ENCODE measurements at places on chromosomes 1 and 21.

GRCh38 chr1:205421798-205422197 is at the start of gene LEMD1:
Gene LEMD1 (minus strand): TSS chr1:205422056. CDS start chr1:205420536, 1,520 bp downstream.
- no peak for DNase-seq

- DNase-seq: no peak
Observed at GRCh38 chr1:234970401-234970730, 158.3 kb downstream of the TOMM20 start.

- DNase-seq: no peak
Observed at GRCh38 chr1:207923121-207923520, 12.2 kb upstream of the CD34 start.

DNA sequence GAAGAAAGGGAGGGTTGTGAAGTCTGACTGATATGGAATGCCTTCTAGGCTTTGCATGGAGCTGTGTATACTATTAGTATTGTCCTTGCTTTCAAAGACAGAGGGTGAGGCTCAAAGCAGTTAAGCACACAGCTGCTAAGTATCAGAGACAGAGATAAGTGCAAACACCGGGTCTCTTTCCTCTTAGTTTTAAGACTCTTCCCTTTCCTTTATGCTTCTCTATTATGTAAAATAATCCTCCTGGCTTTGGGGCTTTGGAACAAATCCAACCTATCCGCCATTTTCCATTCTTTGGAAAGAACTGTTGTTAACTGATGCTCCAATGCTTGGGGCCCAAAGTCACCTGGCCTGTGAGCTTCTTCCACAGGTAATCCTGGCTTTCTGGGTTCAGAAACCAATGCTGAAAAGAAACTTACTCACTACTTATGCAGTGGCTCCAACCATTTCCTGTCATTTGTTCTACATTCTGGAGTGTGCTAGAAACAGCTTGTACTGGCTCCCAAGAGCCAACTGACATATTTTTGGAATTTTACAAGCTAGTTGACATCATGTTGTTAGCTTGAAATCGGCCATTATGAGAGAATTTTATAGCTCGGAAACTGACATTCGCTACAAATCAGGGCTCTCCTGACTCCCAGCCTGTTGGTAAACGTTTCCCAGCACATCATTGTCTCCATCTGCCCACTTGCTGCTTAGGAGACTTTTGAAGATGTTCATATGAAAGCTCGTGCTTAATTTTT is 67.5 kb downstream of the DNTTIP2 start:
- no peak for DNase-seq

DNA sequence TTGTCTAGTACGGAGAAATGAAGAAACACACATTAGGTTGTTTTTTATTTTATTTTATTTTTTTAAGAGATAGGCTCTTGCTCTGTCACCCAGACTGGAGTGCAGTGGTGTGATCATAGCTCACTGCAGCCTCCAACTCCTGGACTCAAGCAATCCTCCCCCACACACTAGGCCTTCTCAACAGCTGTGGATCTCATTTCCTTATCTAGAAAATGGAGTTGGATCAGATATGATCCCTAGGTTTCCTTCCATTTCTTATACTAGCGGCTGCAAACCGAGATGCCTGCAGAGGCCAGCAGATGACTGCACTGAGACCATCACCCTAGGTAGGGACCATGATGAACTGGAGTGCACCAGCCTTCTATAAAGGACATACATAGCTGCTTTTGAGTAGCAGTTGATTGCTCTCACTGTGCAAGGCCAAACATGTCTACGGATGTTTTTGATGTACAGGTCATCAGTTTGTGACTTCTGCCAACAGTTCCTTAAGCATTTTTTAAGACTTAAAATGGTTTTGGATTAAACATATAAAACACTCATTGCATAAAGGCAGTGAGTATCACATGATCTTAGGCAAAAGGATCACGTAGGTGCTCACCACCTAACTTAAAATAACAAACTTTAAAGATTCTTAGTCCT is 11.4 kb upstream of the KLHL12 start:
- no peak for DNase-seq

GRCh38 chr1:155043301-155043702 is 7.8 kb upstream of the ADAM15 start:
- DNase-seq: no peak

DNA sequence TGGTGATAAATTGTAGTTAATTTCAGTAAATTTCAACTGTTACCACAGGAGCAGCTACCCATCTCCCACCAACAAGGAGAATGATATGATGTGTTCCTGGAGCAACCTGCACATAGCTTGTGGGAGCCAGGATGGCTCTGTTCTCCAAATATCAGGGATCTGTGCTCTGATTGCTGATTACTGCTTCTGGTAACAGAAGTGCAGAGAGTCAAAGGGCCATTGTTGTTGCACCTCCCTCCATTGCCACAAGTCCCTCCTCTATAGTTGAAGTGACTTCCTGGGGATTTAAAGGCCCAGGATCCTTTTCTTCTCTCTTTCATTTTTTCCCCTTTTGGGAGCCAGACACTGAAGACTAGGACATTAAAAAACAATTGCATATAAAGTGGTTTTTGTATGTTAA is 51.6 kb upstream of the HPDL start:
- DNase-seq: no peak

DNA sequence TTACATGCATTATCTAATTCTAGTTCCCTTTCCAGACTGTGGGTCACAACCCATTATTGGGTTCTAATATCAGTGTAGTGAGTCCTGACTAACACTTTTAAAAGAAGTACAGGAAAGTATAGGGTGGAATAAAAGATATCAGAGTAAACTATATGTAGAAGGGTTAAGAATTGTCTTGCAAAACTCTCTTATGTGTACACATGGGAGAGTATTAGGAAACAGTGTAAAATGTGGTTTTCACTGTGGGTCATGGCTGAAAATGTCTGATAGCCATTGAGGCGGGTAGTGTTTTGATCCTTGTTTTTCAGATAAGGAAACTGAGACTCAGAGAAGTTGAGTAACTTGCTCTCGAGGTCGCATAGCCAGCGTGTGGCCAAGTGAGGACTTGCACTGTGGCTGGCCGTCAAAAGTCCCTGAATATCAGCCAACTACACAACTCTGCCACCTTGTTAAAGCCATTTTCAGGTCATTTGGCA is 18.5 kb upstream of the MTARC1 start:
- no peak for DNase-seq

- DNase-seq: no peak
Observed at GRCh38 chr1:229023651-229024300, 247.1 kb upstream of the RAB4A start.

DNA sequence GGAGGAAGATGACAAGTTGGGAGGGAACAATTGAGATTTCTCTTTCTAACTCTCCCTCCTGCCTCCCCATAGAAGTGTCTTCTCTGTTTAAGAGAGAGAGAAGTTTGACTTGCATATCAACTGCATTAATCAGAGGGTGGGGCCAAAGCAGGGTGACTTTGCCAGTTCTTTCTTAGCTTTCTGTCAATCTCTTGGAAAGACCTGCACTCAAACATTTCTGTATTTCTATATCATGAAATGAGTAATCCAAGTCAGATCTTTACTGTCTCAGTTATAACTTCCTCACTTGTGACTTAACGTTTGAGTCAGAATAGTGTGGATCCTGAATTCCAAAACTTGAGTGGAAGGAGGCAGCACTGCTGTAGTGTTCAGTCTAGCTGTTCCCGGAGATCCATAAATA is 180.8 kb upstream of the KCNK2 start:
- DNase-seq: no peak

GRCh38 chr1:204544321-204544720 is 28.1 kb downstream of the MDM4 start:
- peak; percentile 75 for DNase-seq

- no peak for DNase-seq
Observed at GRCh38 chr1:216028631-216029030, 394.6 kb downstream of the USH2A start.

GRCh38 chr1:93607814-93608186 is 73.8 kb downstream of the BCAR3 start:
- no peak for DNase-seq

DNA sequence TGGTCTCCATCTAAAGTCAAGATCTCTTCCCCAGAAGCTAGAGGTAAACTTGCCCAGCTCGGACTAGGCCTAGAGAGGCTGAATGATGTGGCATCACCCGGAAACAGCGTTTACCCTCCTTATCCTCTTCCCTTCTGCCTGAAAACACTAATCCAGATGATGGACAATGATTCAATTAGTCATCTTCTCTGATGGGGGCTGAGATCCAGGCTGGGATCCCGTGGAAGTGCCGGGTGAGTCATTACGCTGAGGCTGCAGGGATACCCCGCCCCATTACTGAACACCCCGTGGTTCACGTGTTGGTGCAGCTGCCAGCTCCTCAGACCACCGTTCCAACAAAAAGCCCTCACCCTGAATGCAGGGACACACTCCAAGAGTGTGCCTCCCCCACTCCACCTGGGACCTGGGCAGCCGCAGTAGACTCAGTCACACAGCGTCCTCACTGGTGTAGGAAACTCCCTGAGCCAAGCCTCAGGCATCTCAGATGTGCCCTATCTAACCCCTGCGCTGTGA is 2.0 kb downstream of the S100A6 start:
- peak; percentile 29 for DNase-seq

DNA sequence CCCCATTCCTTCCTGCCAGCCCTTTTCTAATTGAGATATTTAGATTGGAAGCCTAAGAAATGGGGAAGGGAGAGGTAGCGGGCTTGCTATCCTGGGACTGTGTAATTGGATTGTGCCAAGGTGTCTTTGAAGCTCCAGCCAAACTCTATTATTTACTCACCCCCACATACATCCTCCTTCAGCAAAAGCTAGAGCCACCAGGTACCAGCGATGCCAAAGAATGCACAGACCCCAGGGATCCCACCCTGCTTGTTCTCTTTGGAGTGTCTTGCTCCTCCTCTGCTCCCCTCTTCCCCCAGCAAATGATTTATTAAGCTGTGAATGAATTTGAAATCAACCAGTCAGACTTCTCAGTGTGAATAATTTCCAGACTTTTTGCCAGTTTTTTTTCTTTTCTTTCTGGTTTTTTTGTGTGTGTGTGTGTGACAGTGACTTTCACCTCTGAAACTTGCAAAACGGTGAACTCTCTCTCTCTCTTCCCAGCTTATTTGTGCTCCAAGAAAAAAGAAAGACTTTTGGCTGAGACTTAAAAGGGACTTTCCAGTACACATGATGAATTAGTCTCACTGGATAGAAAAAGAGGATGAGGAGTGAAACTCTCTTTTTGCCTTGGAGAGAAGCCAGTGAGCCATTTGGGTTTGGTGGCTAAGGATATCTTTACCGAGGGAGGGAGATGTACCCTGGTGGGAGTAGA is 1.8 kb downstream of the VASH2 start:
- no peak for DNase-seq

- no peak for DNase-seq
Observed at GRCh38 chr21:45787371-45787770, 143.8 kb downstream of the PCBP3 start.

GRCh38 chr1:29197590-29197924 is 15.9 kb upstream of the SRSF4 start:
- DNase-seq: peak; percentile 56

- DNase-seq: peak; percentile 50
Observed at GRCh38 chr1:184222652-184223052, 164.2 kb upstream of the C1orf21 start.

DNA sequence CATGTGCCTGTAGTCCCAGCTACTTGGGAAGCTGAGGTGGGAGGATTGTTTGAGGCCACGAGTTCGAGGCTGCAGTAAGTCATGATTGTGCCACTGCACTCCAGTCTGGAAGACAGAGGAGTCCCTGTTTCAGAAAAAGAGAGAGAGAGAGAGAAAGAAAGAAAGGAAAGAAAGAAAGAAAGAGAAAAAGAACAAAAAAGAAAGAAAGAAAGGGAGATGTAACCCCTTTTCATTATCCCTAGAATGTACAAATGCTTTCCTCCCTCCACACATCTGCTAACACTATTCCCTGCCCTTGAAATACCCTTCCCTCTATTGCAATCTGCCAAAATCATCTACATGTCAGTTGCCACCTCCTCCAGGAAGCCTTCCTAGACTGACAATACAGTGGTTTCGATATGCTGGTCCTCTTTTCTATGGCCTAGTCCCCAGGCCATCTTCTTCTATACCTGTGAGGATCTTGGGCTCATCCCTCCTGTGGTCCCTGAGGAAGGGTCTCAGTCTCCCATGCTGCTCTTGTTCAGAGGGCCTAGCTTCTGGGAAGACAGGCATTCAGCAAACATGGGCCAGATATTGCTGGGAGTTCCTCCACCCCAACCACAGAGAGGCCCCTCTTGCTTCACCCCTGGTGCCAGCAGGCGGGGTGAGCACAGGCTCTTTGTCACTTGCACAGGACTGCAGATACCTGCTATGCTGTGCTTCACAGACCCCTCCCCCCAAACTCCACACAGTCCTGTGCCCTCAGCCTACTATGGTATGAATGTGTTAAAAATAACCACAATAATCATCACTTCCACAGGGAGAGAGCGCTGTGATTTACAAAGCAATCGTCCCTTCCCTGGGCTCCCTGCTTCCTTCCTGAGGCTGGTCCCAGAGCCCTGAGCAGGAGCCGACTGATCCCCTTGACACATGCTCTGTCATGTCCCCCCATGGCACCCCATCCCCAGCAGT is 14.1 kb downstream of the ADGRB2 start:
- no peak for DNase-seq

- no peak for DNase-seq
Observed at GRCh38 chr1:53075761-53076163, 13.7 kb downstream of the PODN start.
